ENCODE measurements at places on chromosomes 1 and 21.

- no peak for DNase-seq
Observed at GRCh38 chr1:194296201-194296600, 1109.8 kb upstream of the B3GALT2 start.

- DNase-seq = no peak
Observed at GRCh38 chr21:41378849-41379248, 17.0 kb downstream of the MX2 start.

GRCh38 chr1:226560243-226560642 lies 11.7 kb downstream of the STUM start:
- DNase-seq = no peak

- DNase-seq = no peak
Observed at GRCh38 chr21:21860888-21861287, 862.7 kb downstream of the NCAM2 start.

GRCh38 chr1:150987924-150988323 lies 5.8 kb downstream of the ANXA9 start:
- DNase-seq = no peak

DNA sequence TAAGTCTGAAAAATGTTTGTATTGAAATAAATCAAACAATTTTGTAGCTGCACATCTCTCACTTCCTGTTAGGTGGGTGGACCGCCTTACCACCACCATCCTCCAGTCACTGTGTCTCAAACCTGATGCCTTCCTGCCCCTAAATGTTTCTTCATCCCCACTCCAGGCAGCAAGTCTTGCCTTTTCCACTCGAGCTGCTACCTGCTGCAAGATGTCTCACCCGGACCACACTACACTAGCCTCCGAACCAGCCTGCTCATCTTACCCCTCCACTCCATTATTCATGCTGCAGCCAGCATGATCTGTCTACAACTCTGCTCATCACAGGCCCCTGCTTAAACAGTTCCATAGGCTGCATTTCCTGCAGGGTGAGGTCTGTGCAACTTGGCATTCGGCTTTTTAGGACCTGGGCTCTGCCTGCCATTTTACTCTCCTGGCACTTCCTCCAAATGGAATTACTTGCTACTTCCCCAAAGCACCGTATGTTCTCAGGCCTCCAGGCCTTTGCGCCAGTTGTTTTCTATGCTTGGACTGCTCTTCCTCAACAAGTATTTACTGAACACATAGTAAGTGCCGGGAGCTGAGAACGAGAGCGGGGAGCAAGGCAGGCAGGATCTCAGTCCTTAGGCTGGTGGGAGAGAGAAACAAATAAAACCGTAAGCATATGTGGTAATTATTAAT lies 5.2 kb upstream of the SF3A3 start:
- DNase-seq = no peak

DNA sequence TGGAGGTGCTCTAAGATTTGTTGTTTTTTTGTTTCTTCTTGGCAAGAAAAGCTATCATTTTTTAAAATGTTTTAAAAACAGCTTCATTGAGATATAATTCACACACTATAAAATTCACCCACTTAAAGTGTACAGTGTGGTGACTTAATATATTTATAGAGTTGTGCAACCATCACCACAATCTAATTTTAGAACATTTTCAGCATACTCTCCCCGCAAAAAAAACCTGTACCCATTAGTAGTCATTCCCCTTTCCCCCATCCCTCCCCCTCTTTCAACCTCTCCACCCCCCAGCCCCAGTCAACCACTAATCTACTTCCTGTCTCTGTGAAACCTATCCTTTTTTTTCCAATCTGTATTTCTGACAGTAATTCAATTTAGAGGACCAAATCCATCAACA lies 30.6 kb downstream of the ZC3H11B start:
- DNase-seq = no peak

DNA sequence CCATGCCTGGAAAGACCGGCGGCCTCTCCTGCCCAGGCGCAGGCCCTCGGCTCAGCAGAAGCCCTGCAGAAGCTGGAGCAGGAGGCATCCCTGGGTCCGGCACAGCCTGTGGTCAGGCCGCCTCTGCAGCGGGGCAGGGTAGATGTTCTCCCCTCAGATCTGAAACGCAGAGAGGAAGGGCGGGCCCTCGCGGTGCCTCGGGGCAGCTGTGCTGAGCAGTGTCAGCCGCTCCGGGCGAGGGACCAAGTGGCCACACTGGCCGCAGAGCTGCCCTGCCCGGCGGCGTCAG lies 175.3 kb upstream of the ARHGEF16 start:
- DNase-seq = no peak

DNA sequence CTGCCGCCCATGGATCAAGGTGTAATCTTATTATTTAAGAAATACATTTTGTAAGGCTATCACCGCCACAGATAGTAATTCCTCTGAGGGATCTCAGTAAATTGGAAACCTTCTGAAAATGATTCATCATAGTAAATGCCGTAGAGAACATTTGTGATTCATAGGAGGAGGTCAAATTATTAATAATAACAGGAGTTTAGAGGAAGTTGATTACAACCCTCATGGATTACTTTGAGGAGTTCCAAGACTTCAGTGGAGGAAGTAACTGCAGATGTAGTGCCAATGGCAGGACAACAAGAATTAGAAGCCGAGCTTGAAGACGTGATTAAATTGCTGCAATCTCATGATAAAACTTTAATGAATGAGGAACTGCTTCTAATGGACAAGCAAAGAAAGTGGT lies 280.1 kb downstream of the PTPRC start:
- no peak for DNase-seq

DNA sequence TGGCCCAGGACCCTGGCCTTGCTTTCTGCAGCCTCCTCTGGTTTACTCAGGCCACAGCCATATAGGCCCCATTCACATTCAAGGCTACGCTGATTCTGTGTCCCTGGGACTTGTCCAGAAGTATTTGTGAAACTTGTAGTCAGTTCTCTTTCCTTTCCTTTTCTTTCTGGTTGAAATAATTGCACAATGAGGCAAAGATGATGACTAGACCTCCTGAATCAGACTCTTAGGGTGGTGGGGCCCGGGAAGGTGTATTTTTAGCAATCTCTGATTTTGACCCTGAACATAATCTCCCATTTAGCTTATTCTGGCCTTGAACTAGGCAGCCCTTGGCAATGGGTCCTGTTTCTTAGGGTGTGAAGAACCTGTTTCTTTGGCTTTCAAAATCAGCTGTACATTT lies 39.9 kb downstream of the STUM start:
- no peak for DNase-seq

- no peak for DNase-seq
Observed at GRCh38 chr1:14538335-14538734, 60.1 kb upstream of the KAZN start.

GRCh38 chr1:110524311-110525248 lies 5.6 kb upstream of the KCNA10 start:
- DNase-seq = peak; percentile 42

- no peak for DNase-seq
Observed at GRCh38 chr1:71245246-71245645, 164.4 kb upstream of the ZRANB2 start.

- no peak for DNase-seq
Observed at GRCh38 chr1:116087628-116088027, 23.6 kb upstream of the MAB21L3 start.

DNA sequence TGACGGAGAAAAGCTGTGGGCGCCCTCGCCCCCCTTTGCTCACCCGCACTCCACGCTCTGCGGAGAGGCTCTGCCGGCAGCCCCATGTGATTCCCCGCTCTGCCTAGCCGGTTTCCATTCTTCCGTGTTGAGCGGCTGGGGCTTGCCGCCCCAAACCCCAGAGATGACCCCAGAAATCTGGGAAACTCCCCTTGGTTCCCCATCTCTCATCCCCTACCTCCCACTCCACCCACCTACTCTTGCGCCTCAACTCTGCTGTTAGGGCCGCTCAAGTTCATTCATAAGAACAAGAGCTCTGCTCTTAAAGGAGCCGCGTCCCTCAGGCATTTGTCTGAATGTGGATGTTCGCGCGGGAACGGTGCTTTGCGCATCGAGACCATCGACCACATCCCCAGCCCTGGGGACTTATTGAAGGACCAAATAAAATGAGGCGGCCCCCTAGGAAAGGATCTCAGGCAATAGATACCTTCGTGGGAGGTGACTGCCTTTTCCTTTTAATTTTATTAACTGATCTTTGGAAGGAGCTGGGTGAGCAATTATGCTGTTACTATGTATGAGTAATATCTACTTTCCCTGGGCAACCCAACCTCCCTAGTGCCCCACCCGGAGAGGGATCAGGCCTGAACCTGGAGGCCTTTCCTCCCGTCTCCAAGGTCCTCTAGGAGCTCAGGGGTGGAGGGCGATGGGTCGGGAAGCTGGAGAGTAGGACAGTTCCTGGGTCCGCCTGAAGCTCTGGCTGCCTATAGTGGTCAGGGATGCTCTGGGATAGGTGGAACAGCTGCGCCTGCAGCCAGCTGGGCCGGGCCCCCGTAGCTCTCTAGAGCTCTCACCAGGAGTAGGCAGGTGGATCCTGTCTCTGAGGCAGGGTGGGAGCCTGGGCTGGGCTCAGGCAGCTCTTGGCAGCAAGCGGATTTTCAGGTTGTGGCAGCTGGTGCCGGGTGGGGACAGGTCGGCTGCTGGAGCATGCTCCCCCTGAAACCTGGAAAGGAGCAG lies 898 bp downstream of the MFSD2A start:
- DNase-seq = peak; percentile 13

DNA sequence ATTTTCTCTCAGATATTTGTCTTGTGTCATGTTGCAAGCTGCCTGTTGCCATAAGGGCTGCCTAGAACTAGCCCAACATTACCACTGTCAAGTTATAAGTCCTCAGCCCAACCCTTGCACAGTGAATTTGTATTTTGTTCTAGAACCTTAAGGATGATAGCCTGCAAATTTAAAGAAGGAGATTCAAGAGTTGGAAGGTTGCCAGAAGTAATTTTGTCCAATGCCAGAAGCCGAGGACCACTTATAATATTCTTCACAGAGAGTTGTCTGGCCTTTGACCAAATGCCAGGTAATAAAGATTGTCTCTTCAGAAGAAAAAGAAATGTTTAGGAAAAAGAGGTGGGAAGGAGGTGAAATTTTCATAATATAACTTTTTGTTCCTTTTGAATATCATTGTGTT lies 40.5 kb upstream of the SUCO start:
- no peak for DNase-seq

GRCh38 chr1:116972674-116973030 lies 28.9 kb upstream of the CD101 start:
- no peak for DNase-seq

DNA sequence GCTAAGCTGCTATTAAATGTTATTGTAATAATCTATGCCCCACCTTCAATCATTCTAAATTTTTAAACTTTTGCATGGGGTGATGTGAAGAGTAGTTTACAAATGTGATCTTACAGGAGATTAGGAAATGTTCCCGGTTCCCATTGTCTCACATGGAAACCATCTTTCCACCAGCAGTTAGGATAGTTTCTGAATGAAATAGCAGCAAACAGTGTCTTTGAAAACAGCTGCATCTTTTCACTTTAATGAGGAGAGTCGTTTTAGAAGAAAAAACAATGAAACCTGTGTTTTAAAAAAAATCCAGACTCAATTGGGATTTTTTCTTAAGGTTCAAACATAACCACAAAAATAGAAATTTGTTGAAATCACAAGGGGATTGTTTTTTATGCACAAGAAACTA lies 134.2 kb downstream of the TLR5 start:
- no peak for DNase-seq

DNA sequence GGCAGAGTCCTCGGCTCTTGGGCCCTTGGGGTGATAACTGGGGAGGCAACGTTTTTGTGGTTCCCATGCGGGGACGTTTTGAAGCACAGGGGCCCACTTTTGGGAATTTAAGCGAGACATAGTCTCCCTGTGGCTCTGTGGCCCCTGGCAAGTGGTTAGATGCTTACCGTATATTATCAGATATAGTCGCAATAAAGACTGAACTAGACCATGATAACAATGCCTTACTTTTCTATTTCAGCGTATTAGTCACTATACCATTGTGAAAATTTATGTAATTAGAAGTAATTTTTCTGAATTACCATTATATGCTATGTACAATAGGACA lies 538 bp upstream of the RCAN1 start:
- no peak for DNase-seq

GRCh38 chr1:32948905-32949304 lies 15.7 kb downstream of the RNF19B start:
- no peak for DNase-seq

- DNase-seq = no peak
Observed at GRCh38 chr21:14748662-14749061, 202.5 kb upstream of the SAMSN1 start.

DNA sequence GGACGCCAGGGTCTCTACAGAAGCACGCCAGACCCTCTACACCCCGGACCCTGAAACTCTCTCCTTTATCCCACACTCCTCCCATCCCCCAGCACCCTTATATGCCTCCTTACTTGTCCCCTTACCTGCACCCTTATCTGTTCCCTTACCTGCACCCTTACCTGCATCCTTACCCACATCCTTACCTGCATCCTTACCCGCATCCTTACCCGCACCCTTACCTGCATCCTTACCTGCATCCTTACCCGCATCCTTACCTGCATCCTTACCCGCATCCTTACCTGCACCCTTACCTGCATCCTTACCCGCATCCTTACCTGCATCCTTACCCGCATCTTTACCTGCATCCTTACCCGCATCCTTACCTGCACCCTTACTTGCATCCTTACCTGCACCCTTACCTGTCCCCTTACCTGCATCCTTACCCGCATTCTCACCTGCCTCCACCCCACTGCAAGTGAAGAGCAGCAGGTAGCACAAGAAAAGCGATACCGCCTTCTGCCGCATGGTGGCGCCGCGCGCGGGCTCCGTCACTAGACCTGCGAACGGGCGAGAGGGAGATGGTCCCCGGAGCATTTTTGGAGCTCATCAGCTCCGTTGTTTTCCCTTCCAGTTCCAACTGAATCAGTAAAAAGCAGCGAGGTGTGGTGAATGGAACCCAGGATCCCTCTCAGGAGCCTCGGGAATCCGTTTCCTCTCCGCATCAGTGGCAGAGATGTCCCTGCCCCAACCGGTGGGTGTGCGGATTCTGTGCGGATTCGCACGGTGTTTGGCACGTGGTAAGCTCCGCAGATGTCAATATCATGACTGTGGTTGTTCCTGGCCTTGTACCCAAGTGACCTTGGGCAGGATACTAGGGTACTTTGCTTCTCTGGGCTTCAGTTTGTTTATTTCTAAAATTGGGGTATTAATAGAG lies 2.9 kb downstream of the IFI6 start:
- peak; percentile 90 for DNase-seq

- DNase-seq = no peak
Observed at GRCh38 chr1:234722270-234722704, 112.3 kb upstream of the IRF2BP2 start.

DNA sequence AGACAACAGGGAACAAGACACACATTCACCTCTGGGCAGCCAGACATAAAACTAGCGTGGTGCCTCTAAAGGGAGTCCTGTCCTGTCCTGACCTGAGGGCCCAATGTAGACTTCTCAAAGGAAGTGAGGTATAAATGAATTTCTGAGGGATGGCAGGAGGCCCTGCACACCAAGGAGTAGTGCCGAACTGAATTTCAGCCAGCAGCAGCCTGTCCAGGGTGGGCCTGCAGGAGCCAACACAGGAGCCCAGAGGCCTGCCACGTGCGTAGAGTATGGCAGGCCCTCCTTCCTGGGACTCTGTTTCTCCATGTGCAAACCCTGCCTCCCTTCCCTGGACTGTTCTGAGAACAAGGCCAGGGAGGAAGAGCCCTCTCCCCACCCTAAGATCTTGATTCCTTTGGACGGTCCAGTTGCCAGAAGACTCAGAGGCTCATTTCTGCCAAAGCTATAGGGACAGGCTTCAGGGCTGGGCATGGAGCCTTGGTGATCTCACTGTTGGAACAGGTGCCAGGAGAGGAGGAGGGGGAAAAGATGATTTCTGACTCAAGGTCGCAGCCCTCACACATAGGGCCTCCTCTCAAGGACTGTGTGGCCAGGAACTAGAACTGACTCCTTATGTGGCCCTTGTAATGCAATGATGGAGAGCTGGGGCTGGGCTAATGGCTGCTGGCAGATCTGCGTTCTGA lies 1.8 kb upstream of the FABP3 start:
- DNase-seq = no peak

- DNase-seq = no peak
Observed at GRCh38 chr21:35651196-35651595, 409.1 kb downstream of the SETD4 start.

All from activated CD4-positive, alpha-beta T cell treated with anti-CD3 and anti-CD28 coated beads, Interleukin-2, amount 50 U/mL, for 1 hour (primary cell).